Activated T-helper 1 cell treated with anti-CD3 and anti-CD28 coated beads, Interleukin-2, amount 50 U/mL, for 16 hours (primary cell): ENCODE measurements at places on chromosomes 5 and 9.

DNA sequence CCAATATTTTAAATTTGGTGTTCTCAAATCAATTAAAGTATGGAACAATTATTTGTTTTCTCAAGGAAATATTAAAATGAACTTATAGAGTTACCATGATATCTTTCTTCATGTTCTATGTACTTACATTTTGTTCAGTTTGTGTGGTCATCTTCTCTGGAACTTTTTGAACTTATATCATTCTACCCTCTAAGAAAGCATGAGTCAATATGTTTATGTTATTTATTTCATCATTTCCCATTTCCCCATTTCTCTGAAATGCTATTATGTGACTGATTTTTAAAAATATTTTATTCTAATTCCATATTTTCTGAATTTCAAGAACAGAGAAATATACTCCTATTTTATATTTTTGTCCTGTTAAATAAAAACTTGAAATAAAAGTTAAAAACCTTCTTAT, 123.5 kb upstream of the ACOT12 start:
- no peak for DNase-seq

GRCh38 chr5:93607367-93608258, 24.6 kb downstream of the NR2F1 start:
- DNase-seq = no peak

GRCh38 chr5:158429564-158429963, 570.6 kb upstream of the CLINT1 start:
- DNase-seq = no peak

- DNase-seq = no peak
Observed at GRCh38 chr5:6480133-6481051, 31.7 kb downstream of the UBE2QL1 start.

- no peak for DNase-seq
Observed at GRCh38 chr5:180352116-180353047, 754 bp downstream of the GFPT2 start.

DNA sequence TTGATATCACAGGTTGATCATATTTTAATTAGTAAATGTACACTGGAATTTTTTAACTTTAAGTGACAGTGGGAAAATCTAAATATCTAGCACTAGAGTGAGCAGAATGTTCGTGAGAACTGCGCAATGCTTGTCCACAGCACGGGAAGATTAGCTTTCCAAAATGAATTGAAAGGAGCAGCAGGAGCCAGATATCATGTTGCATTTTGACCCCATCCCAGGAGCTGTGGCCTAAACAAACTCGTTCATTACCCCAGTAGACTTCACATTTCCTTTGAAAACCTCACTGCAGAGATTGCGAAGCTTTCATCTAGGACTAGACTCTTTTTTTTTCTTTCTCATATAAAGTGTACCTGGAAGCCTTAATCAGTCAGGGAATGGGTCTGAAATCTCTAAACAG, 525.8 kb downstream of the CTNND2 start:
- no peak for DNase-seq

DNA sequence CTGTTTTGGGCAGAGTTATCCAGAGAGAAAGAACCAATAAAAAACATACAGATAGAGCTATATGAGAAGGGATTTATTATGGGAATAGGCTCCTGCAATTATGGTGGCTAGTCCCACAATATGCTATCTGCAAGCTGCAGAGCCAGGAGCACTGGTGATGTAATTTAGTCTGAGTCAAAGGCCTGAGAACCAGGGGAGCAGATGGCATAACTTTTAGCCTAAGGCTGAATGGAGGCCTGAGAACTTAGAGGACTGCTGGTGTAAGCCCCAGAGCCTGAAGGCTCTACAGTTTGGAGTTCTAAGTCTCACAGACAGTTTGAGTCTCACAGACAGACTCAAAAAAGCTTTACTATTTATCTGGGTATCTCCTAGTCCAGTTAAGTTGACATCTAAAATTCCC, 263.8 kb downstream of the FBXL7 start:
- DNase-seq = no peak

DNA sequence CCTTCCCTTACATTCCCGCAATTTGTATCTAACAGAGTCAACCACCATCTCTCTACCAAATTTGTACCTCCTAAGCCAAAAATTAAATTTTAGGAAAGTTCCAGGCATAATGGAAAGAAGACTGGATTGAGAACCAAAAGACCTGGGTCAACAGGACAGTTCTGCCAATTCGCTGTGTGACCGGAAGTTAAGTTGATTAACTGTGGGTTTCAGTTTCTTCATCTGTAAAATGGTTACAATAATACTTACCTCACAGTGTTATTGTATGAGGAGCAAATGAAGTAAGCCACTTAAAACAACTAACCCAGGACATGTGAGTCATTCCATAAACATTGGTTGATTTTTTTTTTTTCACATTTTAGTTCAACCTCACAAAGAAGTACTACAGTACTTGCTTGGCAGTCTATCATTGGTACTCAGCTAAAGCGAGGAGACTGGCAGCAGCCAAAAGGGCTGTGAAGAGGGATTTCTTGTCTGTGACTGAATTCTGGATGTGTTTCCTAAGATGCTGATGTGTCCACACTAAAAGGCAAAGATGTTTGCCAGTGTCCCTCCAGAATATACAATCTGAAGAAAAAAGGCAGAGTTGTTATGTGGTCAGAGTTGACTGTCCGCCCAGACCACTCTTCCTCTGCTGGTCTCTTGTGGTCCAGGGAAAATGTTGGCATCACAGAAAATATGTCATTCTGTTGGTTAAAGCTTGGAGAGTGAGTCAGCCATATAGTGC, 198.6 kb downstream of the TLE1 start:
- DNase-seq = no peak

GRCh38 chr9:137136881-137137607, 1.9 kb upstream of the GRIN1 start:
- no peak for DNase-seq
